Activated T-helper 2 cell treated with anti-CD3 and anti-CD28 coated beads, Interferon-gamma antibody, Interleukin-2, Interleukin-4, amounts not matched to agents 10 μg/mL and 5 μg/mL and 100 μg/mL, durations not matched to agents 14 hours and 24 hours and 36 hours (primary cell): ENCODE measurements at places on chromosomes 11 and 22. TPM values are rescaled to one million over a fixed set of nuclear protein-coding genes. Genes with fewer than 3 reads are reported as not detected.

The OR5P2 gene
- total RNA-seq: not detected in 2 replicates

The CLMP gene
- total RNA-seq: 0.05 and 0.11 TPM in 2 replicates

The CARD18 gene
- total RNA-seq: not detected in 2 replicates

The CD3E gene
- 518 and 529 TPM in 2 replicates for total RNA-seq

The MYBPC3 gene
- not detected in 2 replicates for total RNA-seq

The MRGPRX3 gene
- total RNA-seq: not detected in 2 replicates

DNA sequence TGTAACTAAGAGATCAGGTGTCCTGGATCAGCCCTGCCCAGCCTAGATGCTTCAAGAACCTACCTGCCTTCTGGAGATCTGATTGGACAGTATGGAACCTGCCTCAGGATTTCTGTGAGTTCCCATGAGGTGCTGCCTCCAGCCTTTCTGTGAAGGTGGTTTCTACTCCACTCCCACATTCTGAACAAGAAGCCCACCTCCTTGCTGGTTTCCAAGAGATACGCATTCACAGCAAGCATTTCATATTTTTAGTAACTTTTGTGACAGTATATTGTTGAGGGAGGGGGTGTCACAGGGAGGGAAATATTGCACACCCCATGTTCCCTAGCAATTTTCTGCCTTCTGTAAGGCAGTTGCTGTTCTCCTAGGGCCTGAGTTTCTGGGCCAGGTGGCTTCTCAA lies 204.4 kb downstream of the NAV2 start:
- H3K4me3 ChIP-seq: no peak overlapping the region
- no peaks in the 10 kb centered on the region for H3K27me3 ChIP-seq
- H3K4me1 ChIP-seq: no peaks in the 10 kb centered on the region
- no peak overlapping the region for H3K27ac ChIP-seq
- H3K36me3 ChIP-seq: no peaks in the 10 kb centered on the region

DNA sequence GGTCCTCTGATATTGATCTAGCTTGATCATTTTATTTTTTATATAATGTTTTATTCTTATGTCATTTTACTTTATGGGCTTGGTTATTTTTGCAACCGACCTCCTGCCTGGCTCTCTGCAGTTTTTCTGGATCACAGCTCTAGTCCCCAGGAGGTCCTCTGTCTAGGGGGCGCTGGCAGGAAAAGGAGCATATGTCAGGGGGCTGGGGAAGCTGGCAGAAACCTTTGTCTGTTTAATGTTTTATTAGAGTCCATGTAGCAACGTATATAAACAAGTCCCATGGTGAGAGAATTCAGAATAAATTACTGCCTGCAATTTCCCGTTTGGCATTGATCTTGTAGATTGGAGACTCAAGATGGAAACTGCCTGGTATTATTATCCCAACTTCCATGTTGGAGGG lies 133.5 kb upstream of the ZBED5 start:
- H3K4me3 ChIP-seq: no peak overlapping the region
- no peaks in the 10 kb centered on the region for H3K36me3 ChIP-seq
- peaks cover 9% of the 10 kb centered on the region for H3K27me3 ChIP-seq
- H3K4me1 ChIP-seq: no peaks in the 10 kb centered on the region
- no peak overlapping the region for H3K27ac ChIP-seq
- DNase-seq: no peak

- H3K36me3 ChIP-seq: no peaks in the 10 kb centered on the region
- H3K27me3 ChIP-seq: peaks cover 17% of the 10 kb centered on the region
- peaks cover 11% of the 10 kb centered on the region for H3K4me1 ChIP-seq
- no peak for DNase-seq
These were observed 141.2 kb upstream of the SESN3 start for GRCh38 chr11:95372097-95372656.

DNA sequence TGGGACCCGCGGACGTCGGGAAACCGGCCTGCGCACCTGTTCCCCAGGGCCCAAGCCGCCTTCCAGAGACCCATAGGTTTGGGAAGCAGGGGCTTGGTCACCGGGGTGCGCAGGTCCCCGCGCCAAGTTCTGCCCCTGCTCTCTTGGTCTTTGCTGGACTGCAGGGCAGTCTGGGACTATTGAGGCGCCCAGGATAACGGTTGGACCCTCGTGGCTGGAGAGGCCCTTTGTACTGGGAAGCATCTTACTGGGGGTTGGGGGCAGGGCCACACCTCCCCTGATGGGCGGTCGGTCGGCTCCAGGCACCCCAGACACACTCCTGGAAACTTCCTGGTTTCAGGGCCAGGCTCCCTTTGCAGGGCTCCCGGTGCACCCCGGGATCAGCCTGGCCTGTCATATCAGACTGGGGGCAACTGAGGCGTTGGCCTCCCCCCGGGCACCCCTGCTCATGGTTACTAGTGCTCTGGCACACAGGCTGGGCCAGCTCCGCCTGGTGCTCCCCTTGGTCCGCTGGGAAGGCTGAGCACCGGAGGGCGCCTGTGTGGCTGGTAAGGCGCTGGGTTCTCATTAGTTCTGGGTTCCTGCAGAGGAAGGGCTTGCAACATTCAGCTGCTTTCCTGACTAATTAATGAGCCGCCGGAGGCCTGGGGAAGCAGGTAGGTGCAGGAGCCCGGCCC lies 1250.5 kb downstream of the BRD1 start:
- no peak overlapping the region for H3K4me3 ChIP-seq
- H3K27me3 ChIP-seq: peaks cover 20% of the 10 kb centered on the region
- H3K36me3 ChIP-seq: peaks cover 2% of the 10 kb centered on the region
- no peaks in the 10 kb centered on the region for H3K4me1 ChIP-seq
- DNase-seq: no peak
- no peak overlapping the region for H3K27ac ChIP-seq

DNA sequence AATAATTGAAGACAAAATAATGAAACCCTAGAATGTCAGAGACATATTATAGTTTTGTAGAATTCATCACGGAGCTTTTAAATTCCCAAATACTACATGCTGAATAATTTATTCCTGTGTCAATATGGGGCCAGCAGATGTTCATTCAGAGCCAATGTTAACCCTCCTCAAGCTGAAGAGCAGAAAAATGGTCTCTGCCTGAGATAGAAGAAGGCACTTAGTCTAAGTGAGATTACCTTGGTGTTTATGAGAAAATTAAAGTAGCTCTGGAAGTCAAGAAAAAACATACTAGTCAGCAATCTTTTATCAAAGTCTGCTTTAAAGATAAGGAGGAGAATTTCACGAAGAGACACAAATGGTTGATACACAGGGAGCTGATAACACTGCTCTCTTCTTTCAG lies 328.2 kb downstream of the TTC28 start:
- peaks cover 8% of the 10 kb centered on the region for H3K27me3 ChIP-seq
- no peaks in the 10 kb centered on the region for H3K36me3 ChIP-seq
- H3K4me1 ChIP-seq: peaks cover 3% of the 10 kb centered on the region
- no peak overlapping the region for H3K4me3 ChIP-seq

GRCh38 chr22:36156515-36157419 lies 3.8 kb downstream of the APOL3 start:
- peak overlapping the region; percentile 90 for H3K4me3 ChIP-seq
- H3K27me3 ChIP-seq: no peaks in the 10 kb centered on the region
- peak overlapping the region; percentile 95 for H3K27ac ChIP-seq
- peaks cover 40% of the 10 kb centered on the region for H3K36me3 ChIP-seq
- peaks cover 74% of the 10 kb centered on the region for H3K4me1 ChIP-seq

DNA sequence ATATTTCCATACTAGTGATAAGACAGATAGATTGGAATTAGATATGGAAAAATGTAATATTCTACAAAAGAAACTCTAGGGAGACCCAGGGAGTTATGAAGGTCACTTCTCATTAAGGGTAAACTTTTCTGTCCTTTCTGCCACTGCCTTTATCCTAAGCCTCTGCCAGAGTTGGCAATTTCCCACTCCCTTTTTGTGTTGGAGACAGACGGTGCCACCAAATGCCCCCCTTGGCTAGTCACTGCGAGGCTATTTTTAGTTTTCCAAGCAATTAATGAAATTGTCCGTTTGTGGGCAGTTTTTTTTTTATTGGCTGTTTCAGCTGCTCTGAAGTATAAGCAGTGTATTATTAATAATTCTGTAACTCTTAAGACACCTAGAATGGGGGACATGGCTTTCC lies 67.6 kb upstream of the TENM4 start:
- DNase-seq: no peak
- no peaks in the 10 kb centered on the region for H3K36me3 ChIP-seq

DNA sequence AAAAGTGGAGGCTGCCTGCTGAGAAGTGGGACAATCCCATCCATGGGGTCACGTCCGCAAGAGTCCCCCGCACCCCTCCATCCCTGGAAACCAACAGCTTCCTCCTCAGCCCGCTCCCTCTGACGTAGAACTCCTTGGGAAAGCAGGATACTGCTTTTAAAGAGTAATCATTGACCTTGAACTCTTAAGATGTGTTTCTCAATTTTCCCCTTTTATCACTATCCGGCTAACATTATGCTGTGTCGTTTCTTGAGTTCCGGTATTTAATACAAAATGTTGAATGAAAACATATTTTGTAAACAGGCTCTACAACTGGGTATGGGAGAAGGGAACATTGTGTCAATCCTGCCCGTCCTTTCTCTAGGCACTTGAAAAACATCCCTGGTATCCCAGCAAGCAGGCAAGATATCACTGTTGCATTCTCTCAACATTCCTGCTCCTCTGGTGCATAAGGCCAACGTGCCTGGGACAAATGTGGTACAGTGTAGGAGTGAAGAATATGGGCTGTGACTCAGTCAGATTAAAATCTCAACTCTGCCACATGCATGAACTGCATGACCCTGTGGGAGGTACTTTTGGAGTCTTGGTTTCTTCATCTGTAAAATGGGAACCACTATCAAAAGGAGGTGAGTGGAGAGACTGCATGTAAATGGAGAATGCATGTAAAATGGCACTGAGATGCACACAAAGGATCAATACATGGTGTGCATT lies 52.8 kb downstream of the WT1 start:
- DNase-seq: no peak
- peaks cover 3% of the 10 kb centered on the region for H3K4me1 ChIP-seq
- H3K27me3 ChIP-seq: peaks cover 16% of the 10 kb centered on the region
- no peak overlapping the region for H3K27ac ChIP-seq
- no peak overlapping the region for H3K4me3 ChIP-seq

DNA sequence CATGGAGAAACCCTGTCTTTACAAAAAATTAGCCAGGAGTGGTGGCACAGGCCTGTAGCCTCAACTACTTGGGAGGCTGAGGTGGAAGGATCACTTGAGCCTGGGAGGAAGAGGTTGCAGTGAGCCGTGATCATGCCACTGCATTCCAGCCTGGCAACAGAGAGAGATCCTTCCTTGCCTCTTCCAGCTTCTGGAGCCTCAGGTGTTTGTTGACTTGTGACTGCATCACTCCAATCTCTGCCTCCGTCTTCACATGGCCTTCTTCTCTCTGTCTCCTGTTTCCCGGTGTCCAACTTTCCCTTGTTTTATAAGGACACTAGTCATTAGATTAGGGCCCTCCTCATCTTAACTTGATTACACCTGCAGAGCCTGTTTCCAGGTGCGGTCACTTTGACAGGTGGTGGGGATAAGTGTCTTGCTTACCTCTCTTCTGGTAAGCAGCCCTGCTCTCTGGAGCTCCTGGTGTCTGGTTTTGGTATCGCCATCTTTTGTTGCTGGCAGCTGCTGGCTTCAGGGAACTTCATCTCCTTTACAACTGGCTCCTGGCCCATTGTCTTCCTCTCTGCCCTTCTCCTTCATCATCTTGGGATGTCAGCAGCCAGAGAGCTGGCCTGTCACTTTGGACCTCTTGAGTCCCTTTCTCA lies 8.2 kb upstream of the USP2 start:
- no peaks in the 10 kb centered on the region for H3K36me3 ChIP-seq
- DNase-seq: no peak
- H3K4me3 ChIP-seq: no peak overlapping the region
- peaks cover 20% of the 10 kb centered on the region for H3K27me3 ChIP-seq
- H3K27ac ChIP-seq: no peak overlapping the region

GRCh38 chr11:76763573-76764346 lies 19.4 kb upstream of the TSKU start:
- peaks cover 15% of the 10 kb centered on the region for H3K4me1 ChIP-seq
- no peak overlapping the region for H3K4me3 ChIP-seq
- no peak overlapping the region for H3K27ac ChIP-seq
- no peaks in the 10 kb centered on the region for H3K27me3 ChIP-seq
- H3K36me3 ChIP-seq: no peaks in the 10 kb centered on the region
- no peak for DNase-seq

DNA sequence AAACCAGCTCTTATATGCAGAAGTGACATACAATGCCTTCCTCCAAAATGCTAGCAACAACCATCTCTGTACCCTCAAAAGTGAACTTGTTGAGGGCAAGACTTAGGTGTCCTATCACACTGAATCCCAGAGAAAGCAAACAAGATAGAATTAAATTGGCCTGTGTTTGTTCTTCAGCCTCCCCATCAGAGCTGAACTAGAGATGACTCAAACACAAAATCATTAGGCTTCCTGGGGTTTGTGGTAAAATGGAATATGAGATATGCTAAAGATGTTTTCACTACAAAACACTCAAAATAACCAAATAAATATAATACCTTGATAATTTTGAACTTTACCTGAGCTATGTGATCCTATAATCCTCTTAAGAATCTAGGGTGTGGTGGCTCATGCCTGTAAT lies 31.6 kb downstream of the ZNF214 start:
- no peaks in the 10 kb centered on the region for H3K36me3 ChIP-seq
- DNase-seq: no peak
- no peak overlapping the region for H3K27ac ChIP-seq

- no peak for DNase-seq
- no peaks in the 10 kb centered on the region for H3K36me3 ChIP-seq
- no peaks in the 10 kb centered on the region for H3K4me1 ChIP-seq
- H3K27me3 ChIP-seq: peaks cover 2% of the 10 kb centered on the region
- H3K4me3 ChIP-seq: no peak overlapping the region
- no peak overlapping the region for H3K27ac ChIP-seq
These were observed 43.6 kb downstream of the CACNG2 start for GRCh38 chr22:36659762-36660509.

DNA sequence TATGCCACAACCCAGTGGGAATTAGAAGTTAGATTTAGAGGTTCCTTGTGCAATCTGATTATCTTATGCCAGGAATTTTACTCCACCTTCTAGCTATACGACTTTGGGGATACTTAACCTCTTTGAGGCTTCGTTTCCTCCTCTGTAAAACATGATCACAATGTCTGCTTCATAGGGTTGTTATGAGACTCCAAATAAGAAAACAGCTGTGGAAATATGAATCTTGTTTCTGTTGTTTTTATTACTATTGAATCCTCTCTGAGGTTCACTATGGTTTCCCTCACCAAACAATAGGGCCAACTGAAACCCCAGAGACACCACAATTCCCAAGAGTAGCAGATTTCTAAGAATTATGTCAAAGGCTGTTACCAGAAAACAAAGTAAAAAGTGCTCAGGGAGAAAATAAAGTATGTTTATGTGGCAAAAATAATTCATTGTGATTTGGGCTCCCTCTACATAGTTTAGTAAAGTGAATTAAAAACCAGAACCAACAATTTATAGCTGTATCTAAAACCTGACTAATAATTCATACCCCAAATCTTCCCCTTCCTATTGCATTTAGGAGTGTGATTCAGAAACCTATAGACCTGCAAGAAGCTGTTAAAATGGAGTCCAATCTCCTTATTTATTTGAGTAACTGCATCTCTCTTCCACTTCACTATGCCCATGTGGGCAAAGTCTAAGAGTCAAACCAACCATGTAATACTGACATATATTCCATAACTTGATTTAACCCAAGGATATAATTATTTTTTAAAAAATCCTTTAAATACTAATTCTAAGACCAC lies 38.4 kb downstream of the AMBRA1 start:
- DNase-seq: no peak
- peak overlapping the region; percentile 20 for H3K4me3 ChIP-seq
- peaks cover 60% of the 10 kb centered on the region for H3K4me1 ChIP-seq
- H3K27me3 ChIP-seq: no peaks in the 10 kb centered on the region

- no peaks in the 10 kb centered on the region for H3K36me3 ChIP-seq
- H3K4me1 ChIP-seq: peaks cover 1% of the 10 kb centered on the region
- no peak overlapping the region for H3K4me3 ChIP-seq
- no peak overlapping the region for H3K27ac ChIP-seq
These were observed 12.8 kb upstream of the HYLS1 start for GRCh38 chr11:125874556-125875124.
